ENCODE measurements at places on chromosomes 13 and 19. TPM values are rescaled to one million over a fixed set of nuclear protein-coding genes. Genes with fewer than 3 reads are reported as not detected.

C19orf81 gene
- 1.5 TPM for total RNA-seq

MTUS2 gene
- total RNA-seq, result not detected

PRR19 gene
- 0.74 TPM for total RNA-seq

SIGLEC8 gene
- 0.18 TPM for total RNA-seq

ZNF625 gene
- 3.1 TPM for total RNA-seq

CHAMP1 gene
- total RNA-seq, result 45.6 TPM

CCL25 gene
- total RNA-seq, result not detected

ZNF429 gene
- 3.1 TPM for total RNA-seq

PSG1 gene
- total RNA-seq, result not detected

GNA15 gene
- total RNA-seq, result 174 TPM

CBLC gene
- total RNA-seq, result not detected

CYP4F12 gene
- total RNA-seq, result not detected

ENOX1 gene
- total RNA-seq, result 0.18 TPM

FFAR1 gene
- 0.09 TPM for total RNA-seq

ZNF723 gene
- total RNA-seq, result not detected

MARK4 gene
- total RNA-seq, result 25.6 TPM

FFAR2 gene
- not detected for total RNA-seq

KLHL1 gene
- total RNA-seq, result not detected

ZNF573 gene
- 3.6 TPM for total RNA-seq

LMTK3 gene
- total RNA-seq, result 3.1 TPM

KIR2DL3 gene
- total RNA-seq, result not detected

SERTAD1 gene
- total RNA-seq, result 17.5 TPM

DOCK6 gene
- 5.3 TPM for total RNA-seq

NXNL1 gene
- not detected for total RNA-seq

FPR3 gene
- not detected for total RNA-seq

CLEC17A gene
- total RNA-seq, result 0.14 TPM

REX1BD gene
- total RNA-seq, result 132 TPM

NPAS1 gene
- total RNA-seq, result 0.25 TPM

NTN5 gene
- total RNA-seq, result 0.55 TPM

CYP4F8 gene
- not detected for total RNA-seq

GPR12 gene
- total RNA-seq, result not detected

LIG4 gene
- 6.9 TPM for total RNA-seq

MRPL4 gene
- total RNA-seq, result 135 TPM

Data from activated T-helper 2 cell treated with anti-CD3 and anti-CD28 coated beads, Interferon-gamma antibody, Interleukin-2, Interleukin-4, amounts not matched to agents 10 μg/mL and 5 μg/mL and 100 μg/mL, durations not matched to agents 14 hours and 24 hours and 36 hours (primary cell).